Stromal cell of bone marrow (primary cell): ENCODE measurements at places on chromosomes 5 and 9.

DNA sequence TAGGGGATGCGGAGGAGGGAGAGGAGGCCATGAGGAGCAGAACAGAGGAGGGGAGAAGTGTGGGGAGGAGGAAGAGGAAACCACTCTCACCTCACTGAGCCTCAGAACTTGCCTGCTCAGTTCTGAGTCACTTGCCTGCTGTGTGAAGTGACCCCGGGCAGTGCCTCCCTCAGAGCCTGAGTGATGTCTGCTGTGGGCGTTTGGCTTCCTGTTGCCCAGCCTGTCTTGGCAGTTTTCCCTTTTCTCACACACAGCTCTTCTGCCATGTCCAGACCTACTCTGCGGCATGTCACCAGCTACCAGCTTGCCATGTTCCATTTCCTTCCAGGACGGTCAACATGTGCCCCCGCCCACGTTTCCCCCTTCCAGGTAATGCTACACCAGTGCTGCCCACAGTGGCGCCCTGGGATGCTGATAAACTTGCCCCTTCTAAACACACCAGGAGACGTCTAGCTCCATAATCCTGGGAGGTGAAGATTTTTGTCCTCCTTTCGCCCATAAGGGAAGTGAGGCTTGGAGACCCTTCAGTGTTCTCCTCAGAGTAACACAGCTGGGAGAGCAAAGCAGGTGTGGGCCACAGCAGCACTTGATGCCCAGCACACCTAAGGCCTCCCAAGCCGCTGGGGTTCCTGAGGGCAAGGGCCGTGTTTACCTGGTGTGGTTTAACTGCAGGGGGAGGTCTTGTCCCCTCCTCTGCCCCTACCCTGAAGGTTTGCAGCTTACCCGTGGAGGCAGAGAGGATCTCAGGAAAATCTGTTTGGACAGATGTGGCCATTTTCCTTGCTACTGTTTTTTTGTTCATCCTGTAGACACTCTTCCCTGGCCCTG is 63.8 kb upstream of the RNF130 start:
- peak; percentile 47 for DNase-seq

- no peak for DNase-seq
Observed at GRCh38 chr5:143390941-143391340, 12.5 kb downstream of the NR3C1 start.

- no peak for DNase-seq
Observed at GRCh38 chr5:171369056-171369455, 18.6 kb upstream of the NPM1 start.

DNA sequence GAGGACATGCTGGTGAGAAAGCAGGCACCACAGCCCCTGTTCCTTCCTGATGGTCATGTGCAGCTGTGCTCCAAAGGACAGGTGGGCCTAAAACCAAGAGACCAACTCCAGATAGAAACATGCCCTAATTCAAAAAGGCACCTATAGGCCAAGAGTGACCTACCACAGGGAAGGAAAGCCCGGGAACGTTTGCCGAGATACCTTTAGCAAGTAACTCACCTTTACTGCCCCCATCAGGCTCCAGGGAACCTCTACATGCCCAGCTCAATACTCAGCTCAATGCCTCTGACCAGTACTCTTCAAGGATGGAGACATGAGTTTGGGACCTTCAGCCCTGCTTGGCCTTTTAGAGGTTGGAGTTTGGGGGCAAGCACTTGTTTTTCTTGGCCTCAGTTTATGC is 172.8 kb upstream of the FSTL4 start:
- no peak for DNase-seq
